Activated T-cell treated with anti-CD3 and anti-CD28 coated beads for 48 hours (primary cell): ENCODE measurements at places on chromosomes 3 and 15.

- no peak for DNase-seq
Measured at GRCh38 chr15:41773729-41774061, 589 bp upstream of the MAPKBP1 start.

GRCh38 chr3:46104706-46105105 lies 77.4 kb upstream of the XCR1 start:
- no peak for DNase-seq

GRCh38 chr15:95141486-95141885 lies 910.1 kb downstream of the MCTP2 start:
- no peak for DNase-seq

- no peak for DNase-seq
Measured at GRCh38 chr3:52350981-52351761, 35.1 kb downstream of the DNAH1 start.
